ENCODE measurements at places on chromosomes 2 and 18.

- DNase-seq: no peak
Observed at GRCh38 chr2:106800976-106801655, 84.9 kb downstream of the ST6GAL2 start.

DNA sequence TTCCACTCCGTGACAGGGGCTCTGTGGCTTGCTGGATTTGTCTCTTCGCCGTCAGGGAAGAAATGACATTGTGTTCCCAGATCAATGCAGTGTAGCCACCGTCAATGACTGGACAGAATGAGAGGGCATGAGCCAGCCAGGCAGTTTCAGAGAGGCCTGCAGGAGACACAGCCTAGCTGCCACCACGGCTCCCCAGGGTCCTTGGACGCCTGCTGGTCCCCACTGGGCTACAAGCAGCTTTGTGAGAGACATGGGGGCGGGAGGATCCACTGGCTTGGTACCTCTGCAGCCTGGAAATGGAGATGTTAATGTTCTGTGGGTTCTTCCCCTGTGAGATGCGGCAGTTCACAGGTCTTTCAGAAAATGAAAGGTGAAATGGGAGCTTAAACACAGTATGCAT lies 12.1 kb upstream of the AMER3 start:
- DNase-seq: no peak

GRCh38 chr2:41970988-41971660 lies 76.7 kb upstream of the PKDCC start:
- no peak for DNase-seq

GRCh38 chr2:78201064-78201575 lies 678.9 kb upstream of the LRRTM4 start:
- DNase-seq: no peak

- DNase-seq: no peak
Observed at GRCh38 chr2:68115965-68116364, 41.7 kb upstream of the PNO1 start.

- no peak for DNase-seq
Observed at GRCh38 chr2:133579274-133579673, 11.0 kb upstream of the NCKAP5 start.

DNA sequence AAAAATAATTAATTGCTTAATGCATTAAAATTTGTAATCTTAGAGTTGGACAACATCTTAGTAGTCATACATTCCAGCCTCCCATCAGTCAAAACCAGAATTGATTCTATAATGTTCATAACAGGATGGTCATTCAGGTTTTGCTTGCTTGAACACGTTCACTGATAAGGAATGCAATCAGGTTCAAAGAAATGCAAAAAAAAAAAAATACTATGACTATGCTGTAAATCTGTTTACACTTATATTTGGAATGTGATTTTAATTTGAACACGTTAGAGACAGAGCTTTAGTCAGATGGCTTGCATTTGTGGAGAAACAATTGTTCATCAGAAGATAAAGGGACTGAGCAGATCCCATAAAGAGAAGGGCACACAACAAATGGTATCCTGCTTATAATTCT lies 131.3 kb upstream of the UNC80 start:
- no peak for DNase-seq

- DNase-seq: no peak
Observed at GRCh38 chr2:240803191-240803590, 16.8 kb downstream of the KIF1A start.

- DNase-seq: no peak
Observed at GRCh38 chr18:52588931-52589330, 248.9 kb downstream of the DCC start.

GRCh38 chr18:22032392-22032961 lies 136.9 kb upstream of the GATA6 start:
- DNase-seq: no peak

- DNase-seq: no peak
Observed at GRCh38 chr2:215452725-215453124, 16.9 kb upstream of the FN1 start.

- DNase-seq: no peak
Observed at GRCh38 chr2:196277002-196277401, 105.6 kb upstream of the STK17B start.

DNA sequence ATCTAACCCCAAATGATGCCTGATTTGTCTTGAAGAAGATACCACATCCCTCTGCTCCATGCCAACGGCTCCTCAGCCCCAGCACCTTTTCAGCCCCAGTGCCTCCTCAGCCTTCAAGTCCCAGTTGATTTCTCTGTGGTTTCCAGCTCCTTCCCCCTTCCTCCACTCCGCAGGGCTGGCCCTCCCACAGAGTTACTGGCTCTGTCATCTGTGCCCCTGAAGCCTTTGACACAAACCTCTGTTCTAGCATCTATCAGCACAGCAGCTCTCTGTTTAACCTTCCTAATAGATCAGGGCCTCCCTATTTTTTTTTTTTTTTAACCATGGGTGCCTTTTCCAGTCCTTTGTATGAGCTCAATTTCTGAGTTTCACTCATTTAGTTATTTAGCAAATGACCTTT lies 201.3 kb upstream of the CXCR4 start:
- no peak for DNase-seq

DNA sequence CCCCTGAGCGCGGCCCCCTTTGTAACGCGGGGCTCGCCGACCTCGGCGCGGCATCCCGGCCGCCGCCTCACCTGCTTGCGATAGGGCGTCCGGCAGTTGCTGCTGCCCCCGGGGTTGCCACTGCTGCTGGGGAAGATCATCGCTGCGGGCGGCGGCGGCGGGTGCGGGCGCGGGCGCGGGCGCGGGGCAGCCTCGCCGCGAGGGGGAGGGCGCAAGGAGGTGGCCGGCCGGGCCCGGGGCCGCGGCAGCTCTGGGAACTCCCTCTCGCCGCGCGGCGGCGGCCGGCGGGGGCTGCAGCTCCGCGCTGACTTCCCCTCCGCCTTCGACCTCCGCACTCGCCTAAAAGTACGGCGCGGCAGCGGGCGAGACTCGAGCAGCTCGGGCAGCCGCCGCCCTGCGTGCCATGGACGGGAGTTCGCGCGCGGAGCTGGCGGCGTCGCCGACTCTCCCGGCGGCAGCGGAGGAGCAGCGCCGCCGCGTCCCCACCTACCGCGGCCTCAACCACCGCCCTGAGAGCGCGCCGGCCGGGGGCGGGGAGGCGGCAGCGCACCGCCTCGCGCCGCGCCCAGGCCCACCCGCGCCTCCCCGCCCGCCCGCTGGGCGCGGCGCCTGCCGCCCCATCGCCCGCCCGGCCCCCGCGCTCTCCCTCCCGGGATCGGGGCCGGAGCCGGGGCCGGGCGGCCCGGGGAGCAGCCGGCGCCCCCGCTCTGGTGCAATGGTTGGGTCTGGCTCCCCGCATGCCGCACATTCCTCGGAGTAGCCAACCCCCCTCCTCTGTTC lies 86.0 kb downstream of the RBMS1 start:
- peak; percentile 56 for DNase-seq

DNA sequence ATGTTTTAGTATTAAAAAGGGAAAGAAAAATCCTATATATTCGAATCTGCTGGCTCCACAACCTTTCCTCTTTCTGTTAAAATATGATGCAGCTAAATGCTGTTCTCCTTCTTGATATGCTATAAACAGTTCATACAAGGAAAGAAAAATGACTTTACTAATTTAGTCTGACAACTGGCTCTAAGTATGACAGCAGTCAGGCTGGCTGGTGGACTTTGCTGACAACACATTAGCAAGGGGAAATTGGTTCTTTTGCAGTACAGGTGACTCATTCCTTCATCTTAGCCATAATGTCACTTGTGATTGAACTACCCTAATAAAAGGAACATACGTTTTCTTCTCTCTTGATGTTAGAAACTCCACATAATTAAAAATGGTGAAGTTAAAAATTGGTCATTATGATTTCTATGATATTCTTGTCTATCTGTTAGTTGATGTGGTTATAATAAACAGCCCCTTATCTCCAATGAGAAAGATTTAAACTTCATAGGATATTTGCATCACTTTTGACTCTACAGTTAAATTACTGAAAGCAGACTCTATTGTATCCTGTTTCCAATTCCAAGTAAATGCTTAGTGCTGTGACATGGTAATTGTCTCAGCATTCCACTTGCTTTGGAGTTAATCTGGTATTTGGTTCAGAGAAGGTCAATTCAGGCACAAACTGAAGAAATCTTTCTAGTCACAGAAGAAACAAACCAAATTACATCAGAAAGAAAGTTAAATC lies 315.3 kb upstream of the GULP1 start:
- DNase-seq: no peak

GRCh38 chr2:58194458-58194857 lies 46.7 kb downstream of the FANCL start:
- DNase-seq: no peak

DNA sequence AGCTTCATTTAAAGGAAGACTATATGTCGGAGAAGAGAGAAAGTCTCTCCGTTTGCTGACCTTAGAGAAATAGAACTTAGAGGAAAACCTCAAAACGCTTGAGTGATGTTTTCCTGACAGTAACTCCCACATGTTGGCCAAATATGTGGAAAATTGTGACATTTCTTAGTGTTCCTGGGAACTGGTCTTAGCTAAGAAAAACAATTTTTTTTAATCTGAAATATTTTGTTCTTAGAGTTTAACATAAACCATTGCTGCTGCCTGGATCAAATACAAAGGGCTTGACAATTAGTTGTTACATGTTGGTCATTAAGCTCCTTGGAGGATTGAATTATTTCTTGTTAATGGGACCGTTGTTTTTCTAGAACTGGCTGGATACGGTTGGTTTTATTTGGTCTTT lies 16.3 kb downstream of the DYNC2LI1 start:
- no peak for DNase-seq

DNA sequence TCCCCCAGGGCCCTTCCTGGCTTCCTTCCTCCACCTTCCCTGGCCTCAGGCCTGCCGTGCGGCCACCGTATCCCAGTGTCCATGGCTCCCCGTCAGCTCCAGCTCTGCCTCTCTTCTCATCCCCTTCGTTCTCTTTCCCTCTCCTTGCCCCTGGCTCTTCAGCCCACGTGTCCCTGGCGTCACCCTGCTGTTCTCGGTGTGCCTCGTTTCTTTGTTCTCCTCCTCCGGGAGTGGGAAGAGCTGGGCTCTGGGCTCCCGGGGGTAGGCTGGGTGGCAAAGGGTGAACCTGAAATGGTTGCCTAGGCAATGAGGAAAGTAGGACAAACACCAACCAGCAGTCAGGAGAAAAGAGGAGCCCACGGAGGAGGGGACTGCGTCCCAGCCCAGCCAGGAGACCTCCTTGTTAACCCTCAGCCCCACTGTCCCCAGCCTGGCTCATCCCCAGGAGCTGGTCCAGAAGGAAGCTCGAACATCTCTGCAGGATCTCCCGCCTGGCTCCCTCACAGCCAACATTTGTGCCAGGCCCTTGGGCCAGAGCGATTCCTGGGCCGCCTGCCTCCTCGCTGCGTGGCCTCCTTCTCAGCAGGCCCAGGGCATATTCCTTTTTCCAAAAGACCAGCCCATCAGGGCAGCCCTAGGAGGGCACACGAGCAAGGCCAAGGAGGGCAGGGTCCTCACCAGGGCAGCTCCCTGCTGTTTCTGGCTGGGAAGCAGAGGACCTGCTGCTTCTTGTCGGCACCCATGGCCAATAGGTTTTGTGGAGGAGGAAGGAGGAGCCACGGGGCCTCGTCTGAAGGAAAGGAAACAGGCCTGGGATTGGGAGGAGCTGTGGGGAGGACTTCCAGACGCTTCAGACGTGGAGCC lies 30.9 kb upstream of the DNMT3A start:
- no peak for DNase-seq

DNA sequence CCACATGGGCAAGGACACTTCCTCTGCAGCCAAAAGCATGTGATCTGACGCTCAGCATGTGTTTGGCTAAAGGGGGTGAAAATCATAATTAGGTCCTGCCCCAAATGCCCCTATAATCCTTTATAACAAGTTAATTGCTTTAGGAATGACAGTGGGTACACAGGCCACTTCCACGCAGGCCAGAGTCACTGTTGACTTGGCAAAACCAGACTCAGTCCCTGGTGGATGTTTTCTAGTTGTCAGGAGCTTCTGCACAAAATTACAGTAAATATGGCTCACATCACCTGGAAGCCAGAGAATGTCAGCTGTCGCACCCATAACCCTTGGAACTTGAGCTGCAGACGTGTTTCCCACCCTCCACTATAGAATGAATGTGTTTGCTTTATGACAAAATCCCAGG lies 13.3 kb upstream of the PXDN start:
- DNase-seq: no peak

DNA sequence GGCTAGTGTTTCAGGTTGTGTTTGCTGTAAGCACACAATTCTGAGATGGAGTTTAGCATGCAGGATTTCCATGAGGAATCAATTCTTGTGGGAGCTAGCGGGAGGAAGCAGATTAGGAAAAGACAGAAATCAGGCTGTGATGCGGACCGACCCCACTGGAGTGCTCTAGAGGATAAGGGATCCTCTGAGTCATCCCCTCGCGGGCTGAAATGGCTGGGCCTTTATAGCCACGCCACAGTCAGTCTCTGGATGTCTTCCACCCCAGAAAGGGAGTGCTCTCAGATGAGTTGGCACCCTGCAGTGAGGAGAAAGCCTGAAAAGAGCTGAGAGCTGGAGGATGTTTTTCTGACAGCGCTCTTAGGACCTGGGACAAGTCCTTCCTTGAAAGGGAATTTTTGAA lies 102.4 kb downstream of the GALNT3 start:
- no peak for DNase-seq

DNA sequence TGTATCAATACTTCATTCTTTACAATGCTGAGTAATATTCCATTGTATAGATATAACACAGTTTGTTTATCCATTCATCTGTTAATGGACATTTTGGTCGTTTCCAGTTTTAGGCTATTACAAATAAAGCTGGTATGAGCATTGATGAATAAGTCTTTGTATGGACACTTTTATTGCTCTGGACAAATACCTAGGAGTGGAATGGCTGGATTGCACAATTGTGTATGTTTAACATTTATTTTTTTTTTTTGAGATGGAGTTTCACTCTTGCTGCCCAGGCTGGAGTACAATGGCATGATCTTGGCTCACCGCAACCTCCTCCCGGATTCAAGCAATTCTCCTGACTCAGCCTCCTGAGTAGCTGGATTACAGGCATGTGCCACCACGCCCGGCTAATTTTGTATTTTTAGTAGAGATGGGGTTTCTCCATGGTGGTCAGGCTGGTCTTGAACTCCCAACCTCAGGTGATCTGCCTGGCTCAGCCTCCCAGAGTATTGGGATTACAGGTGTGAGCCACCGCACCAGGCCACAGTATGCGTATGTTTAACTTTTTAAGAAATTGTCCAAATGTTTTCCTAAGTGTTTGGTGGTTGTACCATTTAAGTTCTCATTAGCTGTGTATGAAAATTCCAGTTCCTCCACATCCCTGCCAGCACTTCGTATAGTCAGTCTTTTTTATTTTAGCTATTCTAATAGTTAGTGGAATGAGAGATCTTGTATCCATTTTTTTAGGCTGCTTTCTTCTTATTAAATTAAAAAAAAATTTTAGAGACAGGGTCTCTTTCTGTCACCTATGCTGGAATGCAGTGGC lies 194.9 kb upstream of the HAAO start:
- DNase-seq: no peak

Data from stimulated activated CD4-positive, alpha-beta T cell treated with anti-CD3 and anti-CD28 coated beads, Interleukin-12 subunit alpha, Interleukin-12 subunit beta, amount 100 ng/mL, for 4 hours (primary cell).